ENCODE measurements at places on chromosomes 4 and X.

- DNase-seq = no peak
These were observed 35.7 kb downstream of the ACE2 start for GRCh38 chrX:15564981-15565579.

DNA sequence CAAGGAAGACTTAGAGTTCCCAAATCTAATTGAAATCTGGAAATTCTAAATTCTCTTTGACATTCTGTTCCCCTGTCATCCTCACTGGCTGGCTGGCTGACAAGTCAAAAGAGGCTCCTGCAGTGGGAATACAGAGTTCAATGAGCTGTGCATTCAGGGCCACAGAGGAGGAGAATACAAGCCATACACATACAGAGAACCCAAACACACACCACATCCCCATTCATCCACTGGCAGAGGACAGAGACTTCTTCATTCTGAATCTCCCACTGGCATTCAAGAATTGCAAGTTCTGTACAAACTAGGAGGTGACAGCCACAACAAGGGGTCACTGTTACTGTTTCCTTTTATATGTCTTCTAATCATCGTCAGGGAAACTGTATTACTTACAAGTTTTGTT lies 49.7 kb downstream of the SAT1 start:
- no peak for DNase-seq

- no peak for DNase-seq
These were observed 644.2 kb downstream of the FSTL5 start for GRCh38 chr4:161519611-161520010.

DNA sequence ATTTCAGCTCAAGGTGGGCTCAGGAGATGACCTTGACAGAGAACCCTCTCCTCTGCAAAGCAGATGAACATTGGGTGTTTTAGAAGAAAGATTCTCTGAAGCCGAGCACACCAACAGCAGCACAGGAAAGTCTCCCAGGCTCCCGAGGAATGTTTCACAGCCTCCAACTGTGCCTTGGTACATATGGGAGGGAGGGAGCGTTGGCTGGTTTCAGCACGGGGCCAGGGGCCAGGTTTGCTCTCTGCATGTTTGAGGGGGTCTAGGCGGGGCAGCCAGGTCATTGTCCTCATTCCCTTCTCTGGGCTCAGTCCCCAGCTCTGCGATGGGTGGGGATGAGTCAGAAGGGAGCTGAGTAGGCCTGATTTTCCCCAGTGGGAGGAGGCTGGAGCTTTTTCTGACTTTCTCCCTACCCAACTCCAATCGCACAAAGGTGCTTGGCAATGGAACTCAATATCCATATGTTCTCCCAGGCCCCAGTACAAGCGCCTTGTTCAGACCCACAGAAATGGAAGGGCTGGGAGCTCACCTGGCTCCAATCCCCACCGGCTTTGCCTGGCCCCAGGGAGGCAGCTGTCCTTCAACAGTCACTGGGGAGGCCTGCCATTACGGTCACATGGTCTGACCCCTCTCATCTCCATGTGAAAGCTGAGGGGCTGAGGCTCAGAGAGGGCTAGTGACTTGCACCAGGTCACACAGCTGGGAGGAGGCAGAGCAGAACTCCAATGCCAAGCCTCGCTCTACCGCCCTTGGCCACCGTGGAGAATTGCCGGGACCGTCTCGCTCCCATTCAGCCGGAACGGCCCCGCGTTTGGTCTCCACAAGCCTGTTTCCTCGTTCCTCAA lies 108.4 kb upstream of the AFAP1 start:
- no peak for DNase-seq

DNA sequence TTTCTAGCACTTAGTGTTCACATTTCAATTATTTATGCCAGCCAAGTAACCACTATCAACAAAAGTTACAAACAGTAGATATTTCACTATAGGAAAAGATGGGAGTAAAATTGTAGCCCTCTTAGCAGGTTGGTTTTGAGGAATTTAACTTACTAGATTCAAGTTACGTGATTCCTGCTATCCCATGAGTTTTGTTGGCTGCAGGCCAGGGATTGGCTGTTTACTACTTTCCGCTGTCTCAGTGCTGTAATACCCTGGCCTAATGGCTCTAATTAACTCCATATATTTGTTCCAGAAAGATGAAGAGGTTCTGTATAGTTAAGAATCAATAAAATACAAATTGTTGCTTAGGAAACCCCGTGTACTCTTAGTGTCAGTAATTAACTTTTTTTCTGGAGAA lies 55.5 kb upstream of the MAGED1 start:
- no peak for DNase-seq

GRCh38 chr4:15004739-15005301 lies 2.5 kb downstream of the CPEB2 start:
- no peak for DNase-seq

GRCh38 chr4:150242820-150243458 lies 164.7 kb downstream of the DCLK2 start:
- no peak for DNase-seq

DNA sequence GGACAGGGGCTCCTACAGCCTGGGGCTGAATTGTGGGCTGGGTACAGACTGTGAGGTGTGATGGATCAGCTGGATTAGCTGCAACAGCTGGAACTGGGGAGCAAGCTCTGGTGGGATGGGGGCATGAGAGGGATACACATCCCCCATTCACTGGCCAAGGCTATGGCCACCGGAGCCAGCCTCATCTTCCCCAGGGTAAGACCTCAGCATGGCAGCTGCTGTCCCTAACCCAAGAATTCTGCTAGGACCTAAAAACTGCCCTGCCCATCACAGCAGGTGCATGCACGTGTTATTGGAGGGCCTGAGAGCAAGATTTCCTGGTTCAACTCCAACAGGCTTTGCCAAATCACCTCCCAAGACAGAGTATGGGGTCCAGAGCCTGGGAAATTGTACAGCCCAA lies 258.6 kb upstream of the AGTR2 start:
- no peak for DNase-seq

- no peak for DNase-seq
These were observed 58.2 kb downstream of the ZNF827 start for GRCh38 chr4:145880355-145880960.

DNA sequence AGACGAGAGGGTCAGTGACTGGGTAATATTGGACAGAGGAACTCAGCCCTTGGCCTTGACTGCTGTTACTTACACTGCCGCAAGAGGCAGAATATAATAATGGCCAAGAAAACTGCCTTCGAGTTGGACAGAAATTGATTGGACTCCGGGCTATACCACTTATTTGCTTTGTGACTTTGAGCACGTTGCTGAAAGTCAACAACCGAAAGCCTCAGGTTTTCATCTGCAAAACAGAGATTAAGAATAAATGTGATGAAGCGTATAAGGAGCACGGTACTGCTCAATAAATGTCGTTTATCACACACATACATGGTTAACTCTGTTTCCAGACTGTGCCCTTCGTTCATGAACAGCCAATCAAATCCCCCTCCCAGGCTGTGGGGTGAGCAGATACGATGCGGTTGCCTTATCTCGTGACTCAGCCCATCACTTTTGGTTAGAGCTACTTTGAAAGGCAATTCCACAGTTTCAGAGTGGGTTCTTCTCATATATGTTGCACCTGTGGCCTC lies 91.6 kb downstream of the TSPAN7 start:
- DNase-seq = no peak

- DNase-seq = no peak
These were observed 3.4 kb downstream of the PF4V1 start for GRCh38 chr4:73856518-73856917.

DNA sequence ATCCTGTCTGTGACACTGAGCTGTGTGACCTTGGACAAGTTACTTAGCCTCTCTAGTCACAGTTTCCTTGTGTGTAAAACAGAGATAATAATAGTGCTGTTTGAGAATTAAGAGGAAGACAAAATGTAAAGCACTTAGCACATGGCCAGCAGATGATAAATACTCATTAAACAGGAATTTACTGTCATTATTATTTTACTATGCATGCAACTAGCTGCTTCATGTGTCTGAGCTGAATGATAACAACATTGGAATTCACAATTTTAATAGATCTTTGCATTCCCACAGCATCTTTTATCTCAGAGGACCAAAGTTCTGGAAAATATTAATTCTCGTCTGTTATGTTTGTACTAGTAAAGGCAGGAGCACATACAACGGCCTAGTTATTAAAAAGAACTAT lies 79.2 kb upstream of the TET2 start:
- DNase-seq = no peak

DNA sequence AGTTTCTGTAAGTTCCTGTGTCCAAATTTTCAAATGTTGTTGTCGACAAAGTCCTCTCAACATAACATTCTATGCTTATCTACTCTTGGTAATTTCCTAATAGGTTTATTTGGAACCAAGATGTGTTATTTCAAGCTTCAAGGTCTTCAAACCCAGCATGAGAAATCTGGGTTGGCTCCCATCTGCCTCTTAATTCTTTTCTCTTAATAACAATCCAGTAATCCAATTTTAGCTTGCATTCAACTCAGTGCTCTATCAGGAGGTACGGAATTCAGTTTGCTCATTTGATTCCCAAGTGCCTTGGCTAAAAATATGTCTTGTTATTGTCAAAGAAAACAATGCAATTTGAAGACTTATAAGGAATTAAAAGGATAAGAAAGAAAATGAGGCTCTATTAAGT lies 235.5 kb upstream of the MID1 start:
- DNase-seq = no peak

- DNase-seq = no peak
These were observed 1.1 kb downstream of the PLAC8 start for GRCh38 chr4:83113429-83113786.

Data from non-pigmented ciliary epithelial cell (primary cell).